IMR-90 (cell line): ENCODE measurements at places on chromosomes 1 and 21. TPM values are rescaled to one million over a fixed set of nuclear protein-coding genes. Genes with fewer than 3 reads are reported as not detected.

LCA5L gene
- total RNA-seq: 0.18 and 0.28 TPM in 2 replicates

ITLN2 gene
- total RNA-seq: not detected in 2 replicates

KRTAP11-1 gene
- not detected in 2 replicates for total RNA-seq

TCP10L gene
- total RNA-seq: not detected in 2 replicates

LCE2A gene
- not detected in 2 replicates for total RNA-seq

FASLG gene
- total RNA-seq: 0.18 and 0.28 TPM in 2 replicates

AMPD1 gene
- total RNA-seq: not detected in 2 replicates

RNF186 gene
- not detected in 2 replicates for total RNA-seq

MAP10 gene
- total RNA-seq: 1.1 TPM in 2 replicates

PLXNA2 gene
- total RNA-seq: 0.56 and 0.72 TPM in 2 replicates

EEIG2 gene
- 4.8 and 5.8 TPM in 2 replicates for total RNA-seq

- DNase-seq: no peak
Measured at GRCh38 chr1:155175927-155176371, 2.3 kb downstream of the TRIM46 start.

DNA sequence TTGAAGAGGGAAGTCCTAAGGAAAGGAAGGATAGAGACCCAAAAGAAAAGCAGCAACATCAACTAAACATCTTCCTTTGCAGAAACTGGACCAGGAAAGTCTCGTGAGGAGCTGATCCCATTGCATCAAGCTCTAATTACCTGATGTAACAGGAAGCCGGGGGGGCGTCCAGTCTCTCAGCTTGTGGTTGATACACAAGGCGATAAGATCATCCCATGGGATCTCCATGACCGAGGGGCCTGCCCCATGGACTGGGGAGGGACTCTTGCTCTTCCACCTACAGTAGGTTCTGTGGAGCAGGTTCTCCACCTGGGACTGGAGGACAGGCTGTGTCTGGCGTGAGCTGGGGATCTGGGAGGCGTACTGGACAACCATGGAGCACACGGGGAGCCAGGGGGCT is 14.8 kb upstream of the LSS start:
- DNase-seq: no peak

- no peak for DNase-seq
Measured at GRCh38 chr1:187878883-187879282, 1050.1 kb downstream of the PLA2G4A start.

DNA sequence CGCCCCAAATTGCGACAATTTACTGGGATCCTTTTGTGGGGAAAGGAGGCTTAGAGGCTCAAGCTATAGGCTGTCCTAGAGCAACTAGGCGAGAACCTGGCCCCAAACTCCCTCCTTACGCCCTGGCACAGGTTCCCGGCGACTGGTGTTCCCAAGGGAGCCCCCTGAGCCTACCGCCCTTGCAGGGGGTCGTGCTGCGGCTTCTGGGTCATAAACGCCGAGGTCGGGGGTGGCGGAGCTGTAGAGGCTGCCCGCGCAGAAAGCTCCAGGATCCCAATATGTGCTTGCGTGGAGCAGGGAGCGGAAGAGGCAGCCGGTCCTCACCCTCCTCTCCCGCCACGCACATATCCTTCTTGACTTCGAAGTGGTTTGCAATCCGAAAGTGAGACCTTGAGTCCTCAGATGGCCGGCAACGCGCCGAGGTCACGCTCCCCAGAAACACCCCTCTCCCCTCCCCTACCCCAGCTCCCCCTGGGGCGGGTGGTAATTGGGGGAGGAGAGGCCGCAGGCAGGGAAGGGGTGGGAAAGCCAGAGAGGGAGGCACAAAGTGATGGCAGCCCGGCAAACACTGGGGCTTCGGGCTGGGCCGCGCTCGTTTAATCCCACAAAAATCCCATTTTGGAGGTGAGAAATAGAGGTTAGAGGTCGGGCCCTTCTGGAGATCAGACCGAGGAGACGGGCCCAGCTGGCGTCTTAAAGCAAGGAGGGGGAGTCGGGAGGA is 6.2 kb downstream of the SIM2 start:
- peak; percentile 18 for DNase-seq

- no peak for DNase-seq
Measured at GRCh38 chr1:182087304-182087703, 25.8 kb upstream of the ZNF648 start.

- DNase-seq: no peak
Measured at GRCh38 chr1:18608534-18608933, 22.1 kb upstream of the PAX7 start.

DNA sequence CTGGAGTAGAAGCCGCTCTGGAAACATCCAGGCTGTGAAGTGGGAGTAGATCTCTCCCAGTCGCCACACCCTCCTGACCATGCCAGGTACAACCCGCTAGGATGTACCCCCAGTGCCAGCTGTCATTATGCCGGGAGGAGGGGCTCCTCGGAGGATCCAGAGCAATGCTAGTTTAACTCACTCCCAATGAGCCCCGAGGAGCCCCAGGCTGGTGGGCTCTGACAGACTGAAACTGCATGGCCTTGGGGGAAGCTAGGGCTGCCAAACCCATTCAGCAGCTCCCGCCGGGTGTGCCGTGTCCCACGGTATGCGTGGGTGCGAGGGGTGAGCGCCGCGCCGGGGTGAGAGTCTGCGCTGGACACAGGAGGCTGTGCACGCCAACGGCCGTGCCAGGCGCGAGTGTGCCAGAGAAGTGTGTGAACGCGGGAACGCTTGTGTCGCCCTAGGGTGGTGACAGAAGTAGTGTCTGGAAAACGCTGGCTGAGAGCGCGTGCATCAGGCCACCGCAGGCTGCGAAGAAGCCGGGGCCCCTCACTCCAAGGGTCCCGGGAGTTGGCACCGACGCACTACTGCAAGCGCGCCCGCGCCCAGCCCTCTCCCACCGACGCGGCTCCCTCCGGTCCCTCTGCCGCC is 177.1 kb upstream of the EDN2 start:
- DNase-seq: no peak

GRCh38 chr21:41961753-41962152 is 7.9 kb upstream of the C2CD2 start:
- DNase-seq: no peak

GRCh38 chr1:22031214-22031962 is 21.1 kb upstream of the CDC42 start:
- DNase-seq: no peak

DNA sequence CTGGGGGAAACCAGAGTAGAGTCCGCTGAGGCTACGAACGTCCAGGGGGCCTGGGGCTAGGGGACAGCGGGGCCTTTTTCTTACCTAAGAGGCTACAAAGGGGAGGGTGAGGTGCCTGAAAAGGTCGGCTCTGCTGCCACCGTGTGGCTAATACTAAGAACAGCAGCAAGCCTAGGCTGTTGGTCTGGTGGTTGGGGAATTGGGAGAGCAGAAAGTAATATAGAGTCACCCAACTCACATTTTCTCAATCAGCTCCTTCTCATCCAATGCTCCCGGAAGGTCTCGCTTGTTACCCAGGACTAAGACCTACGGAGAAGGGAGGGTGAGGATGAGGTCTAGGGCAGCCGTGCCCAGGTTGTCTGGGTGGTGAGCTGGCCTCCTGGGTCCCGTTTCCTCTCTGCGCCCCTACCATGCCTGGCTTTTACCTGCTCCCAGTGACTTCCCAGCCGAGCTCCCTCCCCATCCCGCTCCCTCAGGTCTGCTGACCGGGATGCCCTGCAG is 9.3 kb downstream of the ARL8A start:
- peak; percentile 54 for DNase-seq

GRCh38 chr1:67264899-67265298 is 42.8 kb upstream of the IL12RB2 start:
- DNase-seq: no peak

- DNase-seq: no peak
Measured at GRCh38 chr1:73644198-73644597, 553.8 kb downstream of the LRRIQ3 start.
